ENCODE measurements at places on chromosomes 1 and 21.

GRCh38 chr21:27369234-27369633 is 402.3 kb upstream of the ADAMTS5 start:
- DNase-seq = no peak

DNA sequence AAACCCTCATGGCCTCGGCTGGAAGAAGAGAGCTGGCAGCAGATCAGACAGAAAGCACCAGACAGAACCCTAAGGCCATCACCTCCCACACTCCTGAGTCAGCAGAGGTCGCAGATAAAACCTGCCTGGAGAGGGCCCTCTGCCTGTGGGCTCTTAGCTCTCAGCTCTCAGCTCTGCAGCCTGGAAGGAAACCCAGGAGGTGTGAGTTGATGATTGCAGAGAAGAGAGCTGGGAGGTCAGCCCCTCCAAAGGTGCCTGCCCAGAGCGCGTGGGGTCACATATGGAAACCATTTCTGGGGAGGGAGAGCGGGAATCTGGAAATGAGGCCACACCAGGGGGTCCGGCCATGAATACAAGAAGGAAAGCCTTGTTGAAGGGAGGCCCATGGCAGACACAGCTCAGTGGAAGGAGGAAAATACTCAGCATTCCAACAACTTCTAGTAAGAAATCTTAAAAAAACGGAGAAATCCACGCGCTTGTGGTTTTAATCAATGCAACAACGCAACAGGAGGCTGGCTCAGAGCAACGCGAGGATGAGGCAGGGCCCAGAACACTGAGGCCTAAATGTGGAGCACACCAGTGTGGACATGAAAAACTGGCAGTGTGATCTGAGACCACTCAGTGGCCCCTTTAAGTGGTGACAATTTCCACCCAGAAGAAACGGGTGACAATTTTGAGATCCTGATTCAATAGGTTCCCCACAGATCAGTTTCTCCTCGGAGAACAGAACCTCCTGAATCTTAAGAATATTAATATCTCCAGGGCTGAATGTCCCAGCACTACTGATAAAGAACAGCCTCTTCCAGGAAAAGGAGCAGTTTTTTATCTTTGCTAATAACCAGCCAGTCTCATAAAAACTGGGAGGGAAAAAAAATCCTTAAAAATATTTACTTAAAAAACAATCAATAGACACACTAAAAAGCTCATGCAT is 45.7 kb downstream of the PSMG1 start:
- peak; percentile 84 for DNase-seq

- DNase-seq = no peak
Observed at GRCh38 chr21:45631540-45631939, 12.0 kb upstream of the PCBP3 start.

- peak; percentile 70 for DNase-seq
Observed at GRCh38 chr1:12434174-12434573, 183.8 kb downstream of the DHRS3 start.

GRCh38 chr21:36347962-36348328 is 27.9 kb downstream of the MORC3 start:
- no peak for DNase-seq

DNA sequence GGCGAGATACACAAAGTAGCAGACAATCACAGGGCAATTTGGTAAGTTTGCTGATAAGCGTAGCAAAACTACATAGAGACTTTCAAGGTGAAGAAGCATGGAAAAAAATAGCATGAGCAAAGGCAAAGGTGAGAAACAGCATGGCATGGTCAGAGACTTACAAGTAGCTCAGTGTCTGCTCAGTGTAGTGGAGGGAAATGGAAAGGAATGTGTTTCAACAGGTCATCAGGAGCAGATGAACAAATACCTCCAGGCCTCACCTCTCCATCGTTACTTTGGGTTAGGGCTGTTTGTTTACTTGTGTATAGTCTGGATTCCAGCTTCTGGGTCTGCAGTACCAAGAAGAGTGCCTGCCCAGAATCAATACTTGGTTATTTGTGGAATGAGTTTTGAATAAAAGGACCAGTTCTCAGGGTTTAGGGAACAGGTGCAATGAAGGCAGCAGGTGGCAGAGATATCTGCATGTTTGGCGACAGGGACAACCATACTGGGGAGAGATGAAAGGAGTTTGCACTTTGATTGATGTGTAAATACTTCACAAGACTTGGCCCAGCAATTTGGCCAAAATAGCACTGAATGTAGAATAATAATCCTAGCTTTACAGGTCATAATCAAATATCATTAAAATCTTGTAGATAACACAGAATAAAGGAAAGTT is 97.0 kb upstream of the FGGY start:
- no peak for DNase-seq

DNA sequence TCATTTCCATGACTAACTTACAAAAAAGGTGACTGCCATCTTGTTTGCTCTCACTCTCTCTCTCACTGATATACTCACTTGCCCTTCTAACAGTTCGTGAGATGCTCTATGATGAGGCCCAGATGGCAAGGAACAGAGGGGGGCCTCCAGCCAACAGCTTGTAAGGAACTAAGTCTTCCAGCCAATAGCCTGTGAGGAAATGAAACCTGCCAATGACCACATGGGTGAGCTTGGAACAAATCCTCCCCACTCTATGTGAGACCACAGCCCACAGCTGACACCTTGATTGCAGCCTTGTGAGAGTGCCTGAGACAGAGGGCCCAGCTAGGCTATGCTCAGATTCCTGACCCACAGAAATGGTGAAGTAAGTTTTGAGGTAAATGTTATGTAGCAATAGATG is 153.7 kb downstream of the HHIPL2 start:
- DNase-seq = no peak

- no peak for DNase-seq
Observed at GRCh38 chr1:70383483-70383882, 27.6 kb upstream of the CTH start.

DNA sequence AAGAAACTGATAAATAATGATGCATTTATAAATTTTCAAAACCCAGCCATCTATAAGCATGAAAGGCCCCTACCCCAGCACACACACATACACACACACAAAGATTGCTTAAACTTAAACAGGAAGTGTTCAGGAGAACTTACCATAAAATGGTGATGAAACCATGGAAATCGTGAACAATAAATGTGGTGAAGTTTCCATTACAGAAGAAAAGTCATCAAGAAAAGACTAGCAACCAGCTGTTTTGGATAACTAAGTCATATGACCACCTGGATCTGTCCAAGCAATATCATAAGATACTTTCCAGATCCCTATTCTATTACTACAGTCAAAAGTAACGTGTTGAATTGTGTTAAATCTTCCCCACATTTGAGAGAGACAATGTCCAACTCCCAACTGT is 24.1 kb downstream of the RGS5 start:
- no peak for DNase-seq

- DNase-seq = no peak
Observed at GRCh38 chr1:10916311-10916710, 96.1 kb upstream of the TARDBP start.

DNA sequence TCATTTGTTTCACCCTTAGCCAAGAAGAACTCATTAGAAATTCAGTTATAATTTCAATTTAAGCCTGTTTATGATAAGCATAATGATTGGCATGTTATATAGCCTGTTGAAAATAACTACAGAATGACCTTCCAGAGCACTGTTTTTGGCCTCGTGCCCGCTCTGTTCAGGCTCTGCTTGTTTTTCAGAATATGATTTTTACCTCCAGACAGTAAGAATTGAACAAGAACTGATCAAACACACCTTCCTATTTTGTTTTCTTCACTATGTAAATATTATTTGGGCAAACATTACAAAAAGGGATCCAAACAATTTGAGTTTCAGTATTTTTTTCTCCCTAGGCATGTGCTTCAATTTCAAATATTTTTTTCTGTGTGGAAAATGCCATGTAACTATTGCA is 48.1 kb upstream of the ANGPTL1 start:
- DNase-seq = no peak

- no peak for DNase-seq
Observed at GRCh38 chr1:203768256-203768655, 3.3 kb downstream of the LAX1 start.

DNA sequence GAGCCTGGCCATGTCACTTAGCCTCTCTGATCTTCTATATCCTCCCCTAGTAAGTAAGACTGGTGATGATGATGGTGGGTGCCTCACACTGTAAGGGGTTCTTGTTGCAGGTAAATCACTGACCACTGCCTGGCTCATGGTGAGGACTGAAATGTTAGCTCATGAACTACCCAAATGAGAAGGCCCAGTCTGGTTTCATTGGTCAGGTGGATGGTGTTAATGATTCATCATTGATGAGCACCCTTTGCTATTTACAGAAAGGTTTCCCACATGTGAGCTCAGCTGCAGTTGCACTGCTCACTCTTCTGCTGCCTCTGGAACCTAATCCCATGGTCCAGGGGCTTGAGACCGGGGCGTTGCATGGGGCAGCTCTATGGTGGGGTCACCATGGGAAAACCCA is 417.7 kb downstream of the PRDM2 start:
- DNase-seq = no peak

GRCh38 chr1:66283622-66284041 is 250.3 kb upstream of the SGIP1 start:
- DNase-seq = no peak
